ENCODE measurements at places on chromosomes 5 and 9.

GRCh38 chr5:125725691-125726090 is 697.5 kb upstream of the GRAMD2B start:
- no peak for DNase-seq

DNA sequence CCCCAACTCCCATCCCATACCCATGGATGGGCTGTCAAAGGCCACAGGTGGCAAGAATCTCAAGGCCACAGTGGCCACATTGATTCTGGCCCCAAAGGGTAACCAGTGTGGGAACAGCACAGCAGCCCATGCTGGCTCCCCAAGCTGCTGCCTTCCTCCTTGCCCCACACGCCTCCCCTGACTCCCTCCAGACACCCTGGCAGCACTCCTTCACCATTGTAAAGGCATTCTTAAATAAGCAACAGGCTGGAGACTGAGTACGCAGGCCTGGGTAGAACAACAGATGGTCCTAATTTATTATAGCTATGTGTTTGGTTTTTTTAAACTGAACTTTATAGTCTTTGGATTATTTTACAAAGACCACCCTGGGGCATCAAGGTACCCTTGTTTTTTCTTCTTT is 158.8 kb downstream of the TSSK1B start:
- DNase-seq: no peak

GRCh38 chr5:97918620-97919019 is 735.6 kb upstream of the RIOK2 start:
- no peak for DNase-seq

GRCh38 chr9:16594787-16595186 is 275.7 kb downstream of the BNC2 start:
- no peak for DNase-seq

DNA sequence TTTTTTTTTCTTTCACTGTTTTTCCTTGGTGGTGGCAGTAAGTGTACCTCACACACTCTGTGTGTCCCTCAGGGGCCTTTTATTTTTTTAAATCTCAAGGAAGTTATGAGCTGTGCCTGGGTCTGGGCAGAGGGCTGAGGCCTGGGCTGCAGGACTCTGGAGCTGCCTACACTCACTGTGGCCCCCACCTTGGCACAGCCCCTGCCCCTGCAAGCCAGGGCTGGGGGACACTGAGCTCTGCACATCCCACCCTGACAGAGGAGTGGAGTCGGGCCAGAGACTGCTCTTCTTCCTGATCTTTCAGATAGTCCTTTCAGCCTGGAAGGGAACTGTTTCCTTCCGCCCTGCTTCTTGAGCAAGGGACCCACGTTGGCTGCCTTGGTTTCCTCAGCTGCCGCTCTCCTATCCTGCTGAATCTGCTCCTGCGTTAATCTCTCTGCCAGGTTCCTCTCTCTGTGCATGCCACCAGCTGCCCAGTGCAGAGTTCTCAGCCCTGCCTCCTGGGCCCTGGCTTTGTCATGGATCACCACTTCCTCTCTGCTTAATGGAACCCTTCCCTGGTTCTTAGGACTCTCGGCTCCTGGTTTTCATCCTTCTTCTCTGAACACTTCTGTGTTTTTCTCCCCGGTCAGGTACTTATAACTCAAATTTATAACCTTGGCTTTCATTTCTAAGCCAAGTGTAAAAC is 502.3 kb downstream of the DIRAS2 start:
- no peak for DNase-seq

DNA sequence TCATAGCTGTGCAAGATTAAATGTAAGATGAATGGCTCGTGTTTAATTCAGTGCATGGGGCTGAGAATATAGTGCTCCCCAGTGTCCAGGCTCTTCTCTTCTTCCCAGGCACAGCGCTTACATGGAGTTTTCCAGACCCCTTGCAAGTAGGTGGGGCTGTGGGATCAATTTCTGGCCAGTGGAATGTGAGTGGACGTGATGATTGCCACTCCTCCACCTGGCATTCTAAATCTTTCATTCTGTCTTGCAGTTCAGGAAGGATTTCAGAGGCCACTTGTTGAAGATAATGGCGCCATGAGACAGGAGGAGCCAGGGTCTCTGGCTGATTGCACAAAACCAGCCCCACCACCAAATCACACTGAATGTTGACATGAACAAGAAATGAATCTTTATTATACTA is 7.2 kb upstream of the PIP5K1B start:
- DNase-seq: no peak

GRCh38 chr9:84947412-84947972 is 278.0 kb downstream of the NTRK2 start:
- DNase-seq: no peak

DNA sequence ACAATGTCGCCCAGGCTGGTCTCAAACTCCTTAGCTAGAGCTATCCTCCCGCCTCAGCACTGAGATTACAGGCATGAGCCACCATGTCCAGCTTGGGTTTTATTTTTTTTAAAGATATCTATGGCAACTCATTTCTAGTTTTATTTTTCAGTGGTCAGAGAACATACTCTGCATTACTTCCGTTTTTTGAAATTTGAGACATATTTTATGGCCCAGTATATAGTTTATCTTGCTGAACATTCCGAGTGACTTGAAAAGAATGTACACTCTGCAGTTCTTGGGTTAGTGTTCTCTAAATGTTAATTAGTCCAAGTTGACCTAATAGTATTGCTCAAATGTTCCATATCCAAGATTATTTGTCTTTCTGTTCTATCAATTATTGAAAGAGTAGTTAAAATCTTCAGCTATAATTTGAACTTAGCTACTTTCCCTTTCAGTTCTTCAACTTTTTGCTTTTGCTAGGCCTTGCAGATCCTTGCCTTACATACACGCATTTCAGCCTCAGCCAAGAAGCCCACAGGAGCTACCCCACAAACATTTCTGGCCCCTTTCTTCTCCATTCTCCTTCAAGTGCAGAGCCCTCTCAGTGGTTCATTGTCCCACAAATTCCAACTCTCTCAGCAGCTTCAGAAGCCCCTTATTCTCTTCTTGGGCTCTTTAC is 22.3 kb upstream of the SNAPC3 start:
- no peak for DNase-seq

GRCh38 chr5:122959740-122960445 is 76.6 kb downstream of the PPIC start:
- no peak for DNase-seq

DNA sequence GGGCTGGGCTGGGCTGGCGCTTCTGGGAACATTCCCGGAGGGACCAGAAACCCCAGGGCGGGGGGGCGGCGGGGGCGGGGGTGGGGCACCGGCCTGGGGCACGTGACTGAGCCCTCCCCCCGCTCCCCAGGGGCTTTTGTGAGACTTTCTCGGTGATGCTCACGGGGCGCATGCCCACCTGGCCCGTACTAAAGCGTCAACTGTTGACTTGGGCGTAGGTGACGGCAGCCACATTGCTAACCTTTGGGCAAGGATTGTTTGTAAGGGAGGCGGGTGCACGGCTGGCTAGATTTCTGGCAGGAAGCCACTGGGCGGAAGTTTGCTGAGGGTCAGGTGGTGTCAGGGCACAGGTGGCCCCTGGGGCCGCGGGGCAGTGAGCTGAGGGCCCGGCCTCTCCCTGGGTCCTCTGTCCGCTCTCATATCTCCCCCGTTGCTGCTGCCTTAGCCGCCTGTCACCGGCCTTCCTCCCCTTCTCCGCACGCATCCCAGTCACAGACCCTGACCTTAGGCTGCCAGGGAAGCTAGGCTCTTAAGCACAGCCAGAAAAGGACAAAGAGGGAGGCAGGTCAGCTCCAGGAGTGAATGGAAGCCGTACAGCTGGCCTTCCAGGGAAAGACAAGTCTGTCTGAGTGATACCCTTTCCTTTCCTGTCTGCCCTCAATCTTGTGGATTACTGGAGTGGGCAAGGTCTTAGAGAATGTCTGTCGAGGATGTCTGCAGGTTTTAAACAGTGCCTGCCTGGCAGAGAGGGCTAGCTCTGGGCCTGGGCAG is 812 bp downstream of the CACFD1 start:
- DNase-seq: peak; percentile 62

- no peak for DNase-seq
Measured at GRCh38 chr9:108606401-108606800, 249.4 kb downstream of the ACTL7B start.

GRCh38 chr5:40381676-40382363 is 297.9 kb upstream of the PTGER4 start:
- no peak for DNase-seq

DNA sequence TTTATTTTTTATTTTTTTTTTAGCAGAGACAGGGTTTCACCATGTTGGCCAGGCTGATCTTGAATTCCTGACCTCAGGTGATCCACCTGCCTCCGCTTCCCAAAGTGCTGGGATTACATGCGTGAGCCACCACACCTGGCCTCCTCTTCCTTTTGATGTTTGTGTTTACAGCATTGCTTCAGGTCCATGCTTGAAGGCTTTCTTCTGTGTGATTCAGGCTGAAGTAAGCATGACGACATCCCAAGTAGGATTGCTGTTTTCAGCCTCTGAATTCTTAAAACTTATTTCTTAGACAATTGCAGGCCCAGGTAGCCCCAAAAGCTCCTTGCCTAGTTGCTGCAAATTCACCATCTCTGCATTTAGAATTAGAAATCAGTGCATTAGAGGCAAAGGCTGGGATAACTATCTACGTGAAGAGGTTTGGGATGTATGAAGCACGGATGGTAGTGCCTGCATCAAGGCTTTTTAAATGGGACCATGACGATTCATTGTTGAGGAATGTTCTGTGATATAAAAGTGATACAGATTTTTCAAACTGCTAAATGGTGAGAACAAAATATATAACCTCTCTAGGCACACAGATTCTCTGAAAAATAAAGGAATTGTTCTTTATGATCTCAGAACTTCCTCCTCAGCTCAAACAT is 3.0 kb upstream of the ETF1 start:
- DNase-seq: no peak

DNA sequence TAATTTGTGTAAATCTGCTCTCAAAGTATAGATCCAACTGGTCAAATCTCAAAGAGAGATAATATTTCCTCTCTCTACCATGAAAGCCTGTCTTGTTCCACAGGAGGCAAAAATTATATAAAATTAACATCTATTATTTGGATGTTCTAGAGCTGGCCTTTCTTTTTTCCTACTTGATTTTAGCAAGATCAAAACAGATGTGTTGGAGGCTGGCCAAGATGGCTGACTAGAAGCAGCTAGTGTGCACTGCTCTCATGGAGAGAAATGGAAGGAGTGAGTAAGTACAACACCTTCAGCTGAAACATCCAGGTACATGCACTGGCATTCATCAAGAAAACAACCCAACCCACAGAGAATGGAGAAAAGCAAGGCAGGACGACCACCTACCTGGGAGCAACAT is 298.6 kb upstream of the SLC24A2 start:
- no peak for DNase-seq

GRCh38 chr9:101840694-101841188 is 102.3 kb upstream of the GRIN3A start:
- DNase-seq: no peak

DNA sequence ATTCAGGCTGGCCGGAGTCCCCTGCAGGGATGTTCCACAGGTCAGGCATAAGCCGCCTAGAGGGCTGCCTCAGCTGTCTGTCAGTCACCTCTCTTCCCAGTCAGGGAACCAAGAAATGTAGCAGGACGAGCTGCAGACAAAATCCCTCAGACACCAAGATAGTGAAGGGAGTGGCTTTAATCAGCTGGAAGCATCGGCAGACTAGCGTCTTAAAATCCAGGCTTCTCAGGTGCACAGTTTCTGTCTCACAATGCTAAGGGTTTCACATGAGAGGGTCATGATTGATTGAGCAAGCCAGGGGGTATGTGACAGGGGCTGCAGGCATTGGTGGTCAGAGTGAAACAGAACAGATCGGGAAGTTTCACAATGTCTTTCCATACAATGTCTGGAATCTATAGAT is 247.2 kb downstream of the CDH10 start:
- no peak for DNase-seq

- DNase-seq: no peak
Measured at GRCh38 chr5:170963521-170963920, 101.7 kb downstream of the RANBP17 start.

DNA sequence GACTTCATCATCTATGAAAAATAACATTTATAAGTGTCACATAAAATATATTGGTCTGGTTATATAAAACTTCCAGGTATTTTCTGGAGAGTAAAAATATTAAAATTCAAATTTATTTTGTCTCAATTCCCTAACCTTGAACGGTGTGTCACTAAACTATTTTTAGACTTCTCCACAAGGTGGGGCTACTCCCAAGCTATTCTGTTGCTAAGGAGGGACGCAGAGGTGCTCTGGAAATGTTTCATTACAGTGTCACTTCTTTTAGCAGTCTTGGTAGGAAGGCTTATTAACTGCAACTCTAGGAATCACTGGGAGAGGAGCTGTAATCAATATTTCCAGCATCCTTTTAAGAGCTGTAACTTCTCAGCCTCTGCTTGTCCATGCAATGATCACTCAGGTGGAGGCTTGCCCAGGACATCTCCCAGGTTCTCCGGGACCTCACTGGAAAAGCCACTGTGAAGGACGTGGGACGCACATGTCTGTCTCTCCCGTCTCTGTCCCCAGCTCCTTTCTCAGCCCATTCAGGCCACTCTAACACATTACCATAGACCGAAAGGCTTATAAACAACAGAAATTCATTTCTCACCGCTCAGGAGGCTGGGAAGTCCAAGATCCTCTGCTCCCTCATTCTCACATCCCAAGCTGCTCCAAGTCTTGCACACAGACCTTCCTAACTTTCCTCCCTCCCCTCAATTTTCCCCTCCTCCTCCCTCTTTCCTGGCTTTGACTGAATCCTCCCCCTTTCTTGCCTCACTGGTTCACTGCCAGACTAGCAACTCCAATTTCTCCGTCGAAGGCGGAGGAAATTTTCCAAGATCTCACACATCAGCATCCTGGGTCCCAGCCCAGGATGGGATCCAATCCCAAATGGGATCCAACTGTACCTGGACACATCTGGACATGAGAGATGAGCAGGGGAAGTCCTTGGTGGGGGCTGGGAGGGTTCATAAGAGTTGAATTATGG is 32.7 kb upstream of the DNAH5 start:
- no peak for DNase-seq

DNA sequence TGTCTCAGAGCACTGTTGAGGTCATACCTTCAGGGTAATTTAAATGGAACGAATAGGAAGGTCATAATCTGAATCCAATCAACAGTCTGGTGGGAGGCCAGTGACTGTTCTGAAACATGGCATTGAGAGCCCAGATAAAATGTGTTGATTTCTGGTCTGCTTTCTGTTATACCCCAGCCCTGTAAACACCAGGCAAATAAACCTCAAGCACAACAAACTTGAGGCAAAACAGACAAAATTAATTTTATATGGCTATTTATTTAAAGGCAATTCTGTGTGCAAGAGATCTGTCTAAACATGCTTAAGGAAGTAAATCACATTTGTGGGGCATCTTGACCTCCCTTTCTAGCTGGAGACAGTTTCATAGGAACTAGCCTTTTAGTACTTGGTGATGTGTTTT is 140.9 kb upstream of the SPEF2 start:
- DNase-seq: no peak

GRCh38 chr5:57749396-57749795 is 266.8 kb upstream of the ACTBL2 start:
- DNase-seq: no peak

- no peak for DNase-seq
Measured at GRCh38 chr5:119319401-119319800, 36.4 kb upstream of the TNFAIP8 start.

- no peak for DNase-seq
Measured at GRCh38 chr9:5910413-5911057, 19.8 kb downstream of the MLANA start.

DNA sequence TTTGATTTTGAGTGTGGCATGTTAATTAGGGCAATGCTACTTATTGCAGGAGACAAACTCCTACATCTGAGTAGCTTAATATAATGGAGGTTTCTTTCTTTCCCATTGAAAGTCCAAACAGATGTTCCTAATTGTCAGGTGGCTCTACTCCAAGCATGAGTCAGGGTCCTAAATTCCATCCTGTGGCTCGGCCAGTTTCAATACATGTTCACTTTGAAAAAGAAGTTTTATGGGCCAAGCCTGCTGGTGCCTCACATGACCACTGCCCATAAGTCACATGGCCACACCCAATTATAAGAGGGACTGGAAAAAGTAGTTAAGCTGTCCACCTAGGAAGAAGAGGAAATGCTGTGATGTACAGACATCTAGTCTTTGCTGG is 170.4 kb downstream of the ARRDC3 start:
- no peak for DNase-seq

Measured in CD4-positive, alpha-beta T cell treated with Interleukin-17A for 1 hour (primary cell).